NCI-H2107 (cell line): ENCODE measurements at places on chromosomes 1 and 21.

DNA sequence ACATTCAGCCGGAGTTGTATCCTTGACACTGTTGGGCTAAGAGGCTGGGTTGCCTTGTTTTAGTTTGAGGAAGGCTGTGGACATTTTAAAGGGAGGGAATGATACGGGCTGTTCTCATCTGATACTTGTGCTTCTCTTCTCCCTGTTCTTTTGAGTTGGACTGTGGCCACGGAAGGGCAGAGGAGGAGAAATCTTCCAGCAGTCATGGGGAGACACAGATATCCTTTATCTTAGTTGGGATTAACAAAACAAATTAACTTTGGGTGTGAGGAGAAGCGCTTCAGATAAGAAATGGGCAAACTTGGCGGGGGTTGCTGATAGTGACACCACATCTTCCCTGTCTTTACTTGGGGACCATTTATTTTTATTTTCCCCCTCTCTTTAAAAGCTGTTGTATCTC, 138.8 kb downstream of the ROR1 start:
- DNase-seq, result no peak

DNA sequence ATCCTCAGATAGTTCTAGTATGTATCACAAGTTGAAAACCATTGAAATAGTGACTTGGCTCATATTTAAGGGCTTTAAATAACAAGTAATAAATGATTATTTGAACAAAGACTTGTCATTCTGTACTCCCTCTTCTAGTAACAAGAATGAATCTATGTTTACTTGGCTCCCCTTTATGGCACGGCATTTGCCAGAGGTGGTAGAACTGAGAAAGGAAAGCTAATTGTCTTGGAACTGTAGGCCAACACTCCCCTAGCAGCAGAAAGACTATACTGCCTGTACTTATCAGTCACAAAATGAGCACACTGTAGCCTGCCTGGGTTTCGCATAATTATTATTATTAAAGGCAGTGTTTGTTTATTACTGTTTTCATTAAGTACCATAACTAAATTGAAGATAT, 29.6 kb upstream of the SMYD2 start:
- DNase-seq, result no peak

DNA sequence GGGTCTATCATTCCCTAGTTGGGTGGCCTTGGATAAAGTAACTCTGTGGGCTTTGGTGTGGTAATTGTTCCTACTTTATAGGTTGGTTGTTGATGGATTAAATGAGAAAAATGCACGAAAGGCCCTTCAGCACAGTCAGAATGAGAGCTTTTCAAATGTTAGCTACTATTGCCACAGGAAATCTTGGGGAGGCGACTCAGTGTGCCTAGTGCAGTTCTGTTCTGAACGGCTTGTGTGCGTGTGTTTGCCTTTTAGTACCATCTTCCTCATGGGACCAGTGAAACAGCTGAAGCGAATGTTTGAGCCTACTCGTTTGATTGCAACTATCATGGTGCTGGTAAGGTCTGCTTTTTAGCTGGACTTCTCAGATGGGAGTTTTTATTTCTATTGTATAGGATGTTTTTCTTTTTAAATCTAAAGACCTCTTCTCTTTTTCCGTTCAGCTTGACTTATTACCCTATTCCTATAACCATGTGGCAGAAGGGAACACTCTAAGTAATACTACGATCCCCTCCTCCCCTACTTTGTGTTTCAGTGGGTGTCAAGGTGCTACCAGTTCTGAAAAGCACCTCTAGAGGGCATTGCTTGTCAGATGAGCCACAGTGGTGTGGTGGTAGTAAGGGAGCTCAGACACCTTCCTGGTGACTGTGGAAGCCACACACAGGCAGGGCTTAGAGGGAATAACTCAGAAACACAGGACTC, 9.2 kb downstream of the SFT2D2 start:
- no peak for DNase-seq

- peak; percentile 30 for DNase-seq
Observed at GRCh38 chr1:167722152-167722869, 529 bp downstream of the MPZL1 start.

GRCh38 chr1:204640578-204640977, 45.0 kb downstream of the LRRN2 start:
- no peak for DNase-seq

- peak; percentile 68 for DNase-seq
Observed at GRCh38 chr1:233113009-233113879, 162.8 kb downstream of the NTPCR start.

GRCh38 chr1:26124418-26125331, 13.1 kb downstream of the PDIK1L start:
- DNase-seq, result no peak

GRCh38 chr1:222529916-222530315, 18.0 kb downstream of the HHIPL2 start:
- no peak for DNase-seq

- no peak for DNase-seq
Observed at GRCh38 chr1:202016811-202017748, 6.7 kb downstream of the ELF3 start.

DNA sequence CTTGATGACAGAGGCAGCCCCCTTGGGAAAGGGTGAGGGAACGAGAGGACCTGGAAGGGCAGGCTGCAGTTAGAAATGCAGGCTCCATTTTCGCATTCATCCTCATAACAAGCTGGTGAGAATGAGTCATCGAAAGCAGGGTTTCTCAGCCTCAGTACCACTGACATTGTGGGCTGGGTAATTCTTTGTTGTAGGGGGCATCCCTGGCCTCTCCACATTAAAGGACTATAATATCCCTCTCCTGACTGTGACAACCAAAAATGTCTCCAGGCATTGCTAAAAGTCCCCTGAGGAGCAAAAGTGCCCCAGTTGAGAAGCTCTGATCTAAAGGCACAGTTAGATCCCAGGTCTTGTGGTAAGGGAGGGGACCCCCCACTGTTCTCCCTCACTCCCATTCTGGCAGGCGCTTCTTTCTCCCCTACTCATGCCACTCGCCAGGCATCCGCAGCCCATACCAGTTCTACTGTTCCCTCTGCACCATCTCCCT, 20.4 kb downstream of the KCNN3 start:
- no peak for DNase-seq

- DNase-seq, result no peak
Observed at GRCh38 chr1:30845904-30846290, 62.7 kb downstream of the SDC3 start.

- no peak for DNase-seq
Observed at GRCh38 chr1:58714544-58714943, 14.7 kb upstream of the MYSM1 start.
